ENCODE measurements at places on chromosomes 12 and 14.

GRCh38 chr12:118773956-118774723 lies 207.2 kb upstream of the SRRM4 start:
- DNase-seq, result no peak

GRCh38 chr12:95908573-95908972 lies 33.8 kb downstream of the CCDC38 start:
- DNase-seq, result no peak

DNA sequence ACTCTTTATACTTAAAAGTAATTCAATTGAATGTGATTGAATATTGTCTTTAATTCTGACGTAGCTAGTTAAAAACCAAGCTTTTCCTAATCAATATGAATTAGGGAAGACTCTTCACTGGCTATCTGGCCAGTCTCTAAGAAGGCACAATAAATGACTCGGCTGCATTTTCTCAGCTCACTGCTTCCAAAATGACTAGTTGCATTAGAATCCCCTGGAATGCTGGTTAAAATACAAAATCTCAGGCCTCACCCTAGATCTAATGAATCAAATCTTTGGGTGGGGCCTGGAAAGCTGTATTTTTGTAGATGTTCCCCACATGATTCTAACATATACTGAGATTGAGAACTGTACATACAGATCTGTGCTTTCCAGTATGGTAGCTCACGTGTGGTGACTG lies 242.1 kb downstream of the CHST11 start:
- no peak for DNase-seq

DNA sequence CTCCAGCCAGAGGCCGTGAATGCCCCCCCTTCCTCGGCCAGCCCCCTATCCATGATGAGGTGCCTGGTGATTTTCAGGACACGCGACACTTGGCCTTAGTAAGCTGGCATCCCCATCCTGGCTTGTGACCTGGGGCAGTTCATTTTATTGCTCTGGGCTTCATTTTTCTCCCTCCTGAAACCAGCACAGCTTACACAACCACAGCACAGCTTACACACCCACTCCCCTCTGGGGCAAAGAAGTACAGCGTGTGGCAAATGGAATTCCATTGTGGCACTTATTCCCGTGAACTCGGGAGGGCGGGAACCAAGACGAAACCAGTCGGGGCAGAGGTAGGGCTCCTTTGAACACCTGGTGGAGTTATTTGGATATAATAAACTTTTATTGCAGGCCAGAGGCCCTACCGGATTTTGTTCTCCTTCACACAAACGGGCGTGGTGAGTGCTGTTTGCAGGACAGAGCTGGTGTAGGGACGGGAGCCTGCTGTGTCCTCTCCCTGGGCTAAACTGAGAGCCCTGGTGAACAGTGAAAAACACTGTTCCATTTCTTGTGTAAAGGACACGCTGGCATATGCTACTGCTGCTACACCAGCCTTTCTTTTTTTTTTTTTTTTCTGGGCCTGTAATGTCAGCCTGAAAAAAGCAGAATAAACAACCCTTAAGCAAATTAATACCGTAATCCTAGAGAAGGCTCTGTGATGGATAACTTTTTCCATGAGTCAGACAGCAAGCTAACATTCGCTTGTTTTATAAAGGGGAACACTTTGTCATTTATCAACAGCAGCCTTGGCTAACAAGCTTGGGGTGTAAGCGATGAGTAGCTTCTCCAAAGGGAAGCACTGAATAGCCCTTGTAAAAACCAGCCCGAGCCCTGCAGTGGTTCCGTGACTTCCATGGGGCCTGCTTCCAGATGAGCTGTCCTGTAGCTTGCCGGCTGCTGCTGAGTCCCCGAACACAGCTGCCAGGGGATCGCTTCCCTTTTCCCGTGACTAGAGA lies 29.3 kb downstream of the CD9 start:
- no peak for DNase-seq

GRCh38 chr12:100608776-100609175 lies 35.3 kb downstream of the GAS2L3 start:
- no peak for DNase-seq

DNA sequence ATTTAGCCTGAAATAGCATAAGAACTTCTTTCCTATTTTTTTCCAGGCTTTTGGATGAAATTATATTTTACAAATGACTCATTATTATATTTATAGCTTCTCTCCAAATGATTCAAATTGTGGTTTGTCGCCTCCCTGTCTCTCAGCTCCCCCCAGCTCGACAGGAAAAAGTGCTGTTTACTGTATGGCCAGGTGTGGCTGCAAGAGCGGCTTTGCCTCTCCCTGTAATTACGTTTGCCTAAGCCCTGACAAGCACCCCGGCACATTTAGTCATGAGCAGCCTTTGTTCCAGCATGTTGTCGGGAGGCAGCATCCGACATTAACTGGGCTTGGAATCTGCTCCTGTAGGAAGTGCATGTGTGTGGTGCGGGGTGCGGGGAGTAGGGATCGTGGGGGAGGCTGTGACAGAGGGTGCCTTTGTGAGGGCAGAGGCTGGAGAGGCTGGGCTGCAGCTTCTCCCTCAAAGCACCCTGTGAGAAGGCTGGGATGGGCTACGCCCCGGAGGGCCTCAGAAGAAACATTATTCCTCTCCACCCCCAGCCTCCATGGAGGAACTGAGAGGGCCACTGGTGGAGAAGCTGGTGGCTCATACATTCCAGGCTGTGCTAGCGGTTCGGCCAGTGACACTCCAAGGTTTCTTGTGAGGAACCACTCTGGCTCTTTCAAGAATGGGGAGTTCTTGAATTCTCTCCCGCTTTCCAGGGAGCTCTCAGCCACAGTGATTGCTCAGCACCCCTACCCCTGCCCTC lies 42.1 kb upstream of the CTDSP2 start:
- DNase-seq, result no peak

- no peak for DNase-seq
These were observed 334.3 kb upstream of the FBXO33 start for GRCh38 chr14:39766397-39767000.

DNA sequence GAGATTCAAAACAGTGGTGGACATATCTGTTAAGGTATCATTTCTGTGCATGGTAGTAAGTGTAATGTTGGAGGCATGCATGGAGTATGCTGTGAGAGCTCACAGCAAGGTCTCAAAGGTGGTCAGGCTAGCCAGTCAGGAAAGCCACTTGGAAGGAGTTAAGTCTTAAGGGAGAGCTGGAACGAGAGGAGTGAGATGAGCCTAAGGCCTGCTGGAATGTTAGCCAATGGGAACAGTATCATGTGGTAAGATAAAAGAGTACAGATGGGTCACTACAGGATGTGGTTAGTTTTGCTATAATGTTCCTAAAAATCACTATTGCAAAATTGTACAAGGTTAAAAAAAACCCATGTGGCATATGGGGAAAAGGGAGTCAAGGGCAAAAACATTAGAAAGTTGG lies 311.7 kb upstream of the E2F7 start:
- DNase-seq, result no peak

- no peak for DNase-seq
These were observed 545 bp downstream of the LIMA1 start for GRCh38 chr12:50282721-50283228.

GRCh38 chr14:100532906-100533655 lies 54.1 kb downstream of the BEGAIN start:
- no peak for DNase-seq

DNA sequence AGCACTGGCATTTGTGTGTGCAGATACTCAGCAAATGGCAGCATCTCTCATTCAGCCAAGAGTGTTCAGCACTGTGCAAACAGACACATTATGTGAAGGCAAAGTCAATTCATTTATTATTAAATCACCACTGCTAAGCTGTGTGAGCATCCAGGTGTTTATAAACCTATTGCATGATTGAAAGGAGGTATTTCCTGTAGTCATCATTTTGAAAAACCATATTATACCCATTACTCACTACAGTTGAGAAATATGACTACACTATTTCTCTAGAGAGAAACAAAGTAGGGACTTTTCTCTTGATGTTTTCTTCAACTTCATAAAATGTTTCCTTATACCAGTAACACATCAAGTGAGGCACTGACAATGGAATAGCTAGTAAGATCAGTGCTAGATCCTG lies 13.7 kb downstream of the SPX start:
- DNase-seq, result no peak

DNA sequence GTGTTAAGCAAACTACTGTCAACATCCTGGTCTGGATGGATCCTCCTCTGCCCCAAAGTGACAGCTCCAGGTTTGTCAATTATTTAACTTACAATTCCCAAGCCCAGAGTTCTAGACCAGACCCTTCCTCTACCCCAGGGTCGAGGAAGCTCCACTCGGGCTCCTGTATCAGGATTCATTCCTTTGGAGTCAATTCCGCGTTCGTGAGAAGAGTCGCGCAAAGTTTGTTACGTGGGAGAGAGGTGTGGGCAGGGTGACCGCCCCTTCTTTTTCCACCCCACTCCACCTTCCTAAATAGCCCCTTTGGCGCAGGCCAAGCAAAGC lies 479 bp downstream of the SEL1L start:
- DNase-seq, result no peak

- no peak for DNase-seq
These were observed 3.5 kb downstream of the ZNF605 start for GRCh38 chr12:132952371-132953162.

- DNase-seq, result no peak
These were observed 97.9 kb downstream of the ARMH4 start for GRCh38 chr14:58054100-58054499.

- DNase-seq, result no peak
These were observed 142.8 kb downstream of the SLC8A3 start for GRCh38 chr14:70045844-70046535.

DNA sequence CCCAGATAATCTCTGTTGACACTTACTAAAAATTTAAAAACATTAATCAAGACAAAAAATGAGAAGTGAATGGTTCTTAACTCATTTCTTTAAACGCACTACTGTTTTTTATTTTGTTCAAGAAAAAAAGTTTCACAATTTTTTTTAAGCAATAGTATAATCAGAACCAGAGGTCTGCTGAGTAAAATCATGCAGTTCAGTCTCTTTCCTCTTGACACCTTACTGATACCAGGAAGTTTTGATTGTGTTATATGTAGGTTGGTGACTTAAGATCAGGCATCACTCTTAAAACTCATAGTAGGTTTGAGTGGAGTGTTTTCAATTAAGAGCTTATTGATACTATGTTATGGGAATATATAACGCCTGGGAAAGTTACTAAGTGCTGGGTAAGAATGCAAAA lies 121.4 kb downstream of the TRMT5 start:
- DNase-seq, result no peak

DNA sequence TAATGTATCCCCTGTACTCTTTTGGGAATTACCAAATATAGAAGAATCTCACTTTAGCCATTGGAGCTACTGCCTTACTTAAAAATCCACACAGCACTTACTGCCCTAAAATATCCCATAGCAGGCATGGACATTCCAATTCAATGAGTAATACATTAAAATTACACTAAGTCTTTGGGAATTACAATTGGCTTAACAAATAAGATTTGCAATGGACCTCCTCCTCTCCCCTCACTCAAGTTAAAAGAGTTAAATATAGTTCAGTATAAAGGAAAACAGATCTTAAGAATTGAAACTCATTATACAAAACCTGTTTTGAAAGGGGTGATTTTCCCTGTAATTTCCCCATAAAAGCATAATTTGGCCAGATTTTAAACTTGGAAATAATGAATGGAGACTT lies 477.1 kb downstream of the SLC16A7 start:
- DNase-seq, result no peak

DNA sequence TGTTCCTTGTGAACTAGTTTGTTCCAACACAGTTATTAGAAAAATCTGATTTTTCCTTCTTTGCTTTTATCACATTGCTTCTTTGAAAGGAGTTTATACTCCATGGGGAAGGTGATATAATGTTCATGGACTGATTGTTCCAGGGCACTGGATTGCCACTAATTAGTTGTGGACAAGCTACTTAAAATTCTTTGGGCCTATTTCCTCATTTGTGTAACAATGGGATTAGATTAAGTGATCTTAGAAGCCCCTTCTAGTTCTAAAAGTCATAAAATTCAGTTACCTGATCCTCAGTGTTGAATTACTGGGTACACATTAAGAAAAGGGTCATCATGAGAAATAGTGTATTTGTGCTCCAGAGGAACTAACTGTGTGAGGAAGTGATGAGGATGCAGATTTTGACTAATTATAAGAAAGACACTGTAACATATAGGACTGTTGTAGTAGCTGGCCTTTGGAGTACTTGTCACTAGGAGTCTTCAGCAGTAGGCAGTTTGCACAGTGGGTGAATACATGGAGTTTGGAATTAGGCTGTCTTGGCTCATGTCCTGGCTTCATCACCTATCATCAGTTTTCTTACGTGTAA lies 82.2 kb downstream of the MIA2 start:
- no peak for DNase-seq

DNA sequence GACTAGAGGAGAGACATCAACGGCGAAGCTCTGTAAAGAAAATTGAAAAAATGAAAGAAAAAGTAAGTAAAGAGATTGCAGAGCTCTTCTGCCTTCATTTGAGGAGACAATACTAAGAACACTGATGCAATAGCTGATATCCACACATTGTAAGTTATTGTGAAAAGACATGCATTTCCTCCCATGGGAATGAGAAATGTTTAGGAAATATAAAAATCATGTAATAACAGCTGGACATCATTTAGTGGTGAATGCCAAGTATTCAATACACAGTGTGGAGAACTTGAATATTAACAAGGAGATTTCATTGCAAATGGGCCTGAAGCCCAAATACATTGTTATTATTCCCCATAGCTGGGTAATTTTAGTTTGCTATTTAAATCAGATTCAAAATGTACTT lies 179.2 kb downstream of the KICS2 start:
- no peak for DNase-seq

- no peak for DNase-seq
These were observed 1076.5 kb upstream of the FLRT2 start for GRCh38 chr14:84453307-84453950.

GRCh38 chr12:90280564-90281058 lies 572.0 kb upstream of the ATP2B1 start:
- no peak for DNase-seq

GRCh38 chr12:10889226-10889625 lies 5.2 kb upstream of the PRH1 start:
- DNase-seq, result no peak

DNA sequence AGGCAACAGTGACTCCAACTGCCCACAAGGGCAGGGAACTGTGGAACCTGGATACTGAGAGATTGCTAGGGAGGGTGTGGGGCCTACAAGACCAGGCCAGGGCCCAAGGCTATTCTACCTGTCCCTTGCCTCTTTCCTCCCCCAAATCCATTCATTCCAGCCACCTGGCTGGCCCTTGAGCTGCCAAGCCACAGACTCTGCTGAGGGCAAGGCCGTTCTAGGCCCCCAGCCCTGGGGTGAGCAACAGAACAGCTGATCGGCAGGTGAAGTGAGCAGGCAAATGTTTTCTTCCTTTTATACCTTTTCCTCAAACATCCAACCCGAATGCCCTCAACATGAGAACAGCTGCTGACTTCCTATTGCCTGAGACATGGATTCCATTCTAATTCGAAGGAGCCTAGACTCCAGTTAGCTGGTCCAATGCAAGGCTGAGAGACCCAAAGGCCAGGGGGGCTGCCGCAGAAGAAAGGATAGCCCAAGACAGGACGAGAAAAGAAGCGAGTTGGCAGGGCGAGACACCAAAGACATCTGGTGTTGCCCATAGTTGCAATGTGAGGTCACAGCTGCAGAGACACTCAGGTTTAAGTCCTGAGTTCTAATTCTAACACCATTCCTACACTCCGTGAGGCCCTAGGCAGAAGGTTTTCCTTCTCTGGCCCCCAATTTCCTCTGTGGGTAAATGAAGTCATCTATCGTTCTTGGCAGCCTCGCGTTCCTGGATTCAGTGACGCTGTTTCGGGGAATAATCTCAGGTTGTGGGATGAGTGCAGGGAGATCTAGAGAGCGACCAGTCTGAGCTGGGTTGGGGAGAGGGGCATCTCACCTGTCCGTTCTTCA lies 1.7 kb downstream of the C1QL4 start:
- no peak for DNase-seq
